ENCODE measurements at places on chromosomes 3 and 15.

DNA sequence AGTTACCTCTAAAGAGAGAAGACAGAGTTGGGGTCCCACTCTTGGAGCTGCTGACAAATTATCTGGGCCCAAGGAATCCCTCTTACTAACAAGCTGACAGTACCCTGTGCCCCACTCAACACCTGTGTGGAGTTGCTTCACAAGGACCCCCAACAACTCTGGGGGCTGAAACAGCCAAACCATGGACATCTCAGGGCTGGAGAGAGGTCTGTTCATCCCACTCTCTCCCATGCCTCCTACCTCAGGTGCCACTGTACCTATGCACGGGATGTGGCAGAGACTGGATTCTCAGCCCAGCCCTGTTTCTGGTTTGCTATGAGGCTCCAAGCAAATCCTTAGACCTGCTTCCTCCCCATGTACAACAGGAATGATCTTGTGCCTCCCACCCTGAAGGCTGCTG lies 101.7 kb downstream of the ETFA start:
- DNase-seq: peak; percentile 6

DNA sequence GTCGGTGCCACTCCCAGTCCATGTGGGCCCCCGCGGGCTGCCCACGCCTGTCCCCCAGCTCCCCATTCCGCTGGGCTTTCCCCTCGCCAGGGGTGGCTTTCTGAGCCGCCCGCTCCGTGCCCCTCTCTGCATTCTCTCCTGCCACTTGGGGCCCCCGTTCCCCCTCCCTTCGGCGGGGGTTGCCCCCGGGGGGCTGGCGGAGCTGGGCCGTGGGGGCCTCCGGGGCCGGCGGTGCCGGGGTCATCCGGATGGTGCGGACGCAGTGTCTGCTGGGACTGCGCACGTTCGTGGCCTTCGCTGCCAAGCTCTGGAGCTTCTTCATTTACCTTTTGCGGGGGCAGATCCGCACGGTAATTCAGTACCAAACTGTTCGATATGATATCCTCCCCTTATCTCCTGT lies 46.5 kb downstream of the GRAMD1C start:
- DNase-seq: no peak

- no peak for DNase-seq
Observed at GRCh38 chr15:50235794-50236193, 29.7 kb downstream of the HDC start.

- no peak for DNase-seq
Observed at GRCh38 chr15:65805019-65805745, 13.1 kb upstream of the DENND4A start.

- DNase-seq: no peak
Observed at GRCh38 chr15:45332694-45333093, 45.6 kb downstream of the GATM start.

GRCh38 chr15:88020806-88021205 lies 235.7 kb downstream of the NTRK3 start:
- no peak for DNase-seq

GRCh38 chr15:42591238-42591934 lies 16.0 kb downstream of the STARD9 start:
- no peak for DNase-seq

DNA sequence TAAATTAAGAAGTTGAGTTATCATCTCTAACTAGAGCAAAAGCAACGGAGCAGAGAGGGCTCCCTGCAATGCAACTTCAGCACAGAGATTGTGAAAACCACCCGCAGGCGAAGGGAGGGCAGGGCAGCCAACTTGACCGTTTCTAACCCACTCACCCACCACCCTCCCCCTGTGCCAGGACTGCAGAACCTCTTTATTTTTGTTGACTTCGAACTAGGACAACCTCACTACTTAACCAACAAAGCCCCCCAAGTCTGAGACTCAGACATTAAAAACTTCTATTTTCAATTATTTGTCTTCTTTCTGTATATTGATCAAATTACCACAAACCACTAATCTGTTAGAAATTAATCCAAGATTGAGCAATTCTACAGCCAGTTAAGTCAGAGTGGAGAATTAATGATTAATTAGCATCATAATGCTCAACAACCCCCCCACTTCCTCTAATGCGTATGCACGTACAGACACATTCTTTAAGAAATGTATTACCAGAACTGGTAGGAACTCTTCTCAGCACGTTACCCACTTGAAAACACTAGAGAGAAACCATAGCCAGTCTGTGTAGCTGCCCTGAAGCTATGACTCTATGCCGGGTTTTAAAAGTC lies 2.0 kb downstream of the MGLL start:
- DNase-seq: peak; percentile 66

DNA sequence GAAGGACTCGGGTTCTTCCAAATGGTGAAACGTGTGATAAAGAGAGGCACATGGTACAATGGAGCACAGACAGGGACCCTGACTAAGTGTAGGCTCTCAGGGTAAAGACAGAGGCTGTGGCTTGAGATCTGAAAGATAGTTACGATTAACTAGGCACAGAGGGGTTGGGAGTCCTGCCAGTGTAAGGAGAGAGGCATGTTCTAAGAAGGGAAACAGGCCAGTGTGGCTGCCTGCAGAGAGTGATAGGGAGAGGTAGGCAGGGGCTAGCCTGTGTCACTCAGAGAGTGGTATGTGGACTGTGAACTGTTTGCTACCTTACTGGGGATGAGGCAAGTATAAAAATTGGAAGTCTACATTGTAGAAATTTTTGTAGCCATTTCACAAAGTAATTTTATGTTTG lies 109.5 kb downstream of the PEX5L start:
- DNase-seq: no peak

Data from GM20000 (cell line).